Activated CD8-positive, alpha-beta memory T cell treated with anti-CD3 and anti-CD28 coated beads, Interleukin-2, amount 10 ng/mL, durations not matched to agents 7 days and 5 days (primary cell): ENCODE measurements at places on chromosomes 2 and 18.
A peak's percentile ranks its signal among the peaks of the same experiment; 100 is the strongest.

- no peak for DNase-seq
Measured at GRCh38 chr2:128307595-128307994, 11.1 kb downstream of the HS6ST1 start.

DNA sequence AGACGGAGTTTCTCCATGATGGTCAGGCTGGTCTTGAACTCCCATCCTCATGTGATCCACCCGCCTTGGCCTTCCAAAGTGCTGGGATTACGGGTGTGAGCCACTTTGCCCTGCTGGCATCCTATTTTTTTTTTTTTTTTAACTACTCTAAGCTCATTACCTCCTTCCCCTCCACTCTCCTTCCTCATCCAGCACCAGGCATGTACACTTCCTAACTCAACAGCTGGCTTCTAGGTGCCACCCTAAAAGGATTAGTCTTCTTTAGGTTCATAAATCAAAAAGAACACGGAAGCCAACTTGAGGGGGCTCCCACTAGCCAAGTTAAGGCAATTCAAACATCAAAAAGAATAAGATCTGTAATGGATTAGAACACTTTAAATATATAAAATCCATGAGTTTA, 70.6 kb upstream of the TEX51 start:
- no peak for DNase-seq

DNA sequence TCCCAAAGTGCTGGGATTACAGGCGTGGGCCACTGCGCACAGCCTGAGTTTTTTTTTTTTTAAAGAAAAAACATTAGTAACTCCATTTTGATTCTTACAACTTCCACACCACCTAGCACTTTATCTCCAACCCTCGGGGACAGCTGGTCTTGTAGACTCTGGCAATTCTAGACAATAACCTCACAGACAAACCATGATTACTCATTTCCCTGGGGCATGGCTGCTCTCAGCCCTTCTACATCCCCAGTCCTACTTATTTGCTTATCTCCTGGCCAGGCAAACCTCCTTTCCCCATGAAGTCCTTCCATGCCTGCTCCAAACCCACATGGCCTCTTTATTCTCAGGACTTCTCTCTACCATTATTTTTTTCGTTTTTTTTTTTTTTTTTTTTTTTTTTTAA, 91.1 kb downstream of the ACTR3 start:
- no peak for DNase-seq

DNA sequence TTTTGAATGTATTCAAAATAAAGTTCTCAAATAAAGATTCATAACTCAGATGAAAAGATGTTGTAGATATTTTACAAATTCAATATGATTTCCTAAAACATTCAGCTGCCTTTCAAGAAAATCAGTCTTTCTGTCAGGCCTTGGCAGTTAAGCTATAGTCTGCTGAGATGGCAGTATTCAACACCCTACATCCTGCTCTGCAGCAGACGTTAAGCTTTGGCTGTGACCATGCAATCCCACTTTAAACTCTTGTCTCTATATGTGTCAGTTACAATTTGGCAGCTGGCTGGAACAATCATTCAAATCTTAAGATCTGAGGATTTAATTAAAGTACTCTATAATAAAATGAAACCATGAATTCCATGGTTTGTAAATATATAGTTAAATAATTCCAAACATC, 567.3 kb upstream of the ZNF804A start:
- DNase-seq = no peak

- DNase-seq = no peak
Measured at GRCh38 chr2:8230466-8230865, 451.4 kb upstream of the ID2 start.

GRCh38 chr2:119338272-119338671, 28.4 kb downstream of the C2orf76 start:
- no peak for DNase-seq

DNA sequence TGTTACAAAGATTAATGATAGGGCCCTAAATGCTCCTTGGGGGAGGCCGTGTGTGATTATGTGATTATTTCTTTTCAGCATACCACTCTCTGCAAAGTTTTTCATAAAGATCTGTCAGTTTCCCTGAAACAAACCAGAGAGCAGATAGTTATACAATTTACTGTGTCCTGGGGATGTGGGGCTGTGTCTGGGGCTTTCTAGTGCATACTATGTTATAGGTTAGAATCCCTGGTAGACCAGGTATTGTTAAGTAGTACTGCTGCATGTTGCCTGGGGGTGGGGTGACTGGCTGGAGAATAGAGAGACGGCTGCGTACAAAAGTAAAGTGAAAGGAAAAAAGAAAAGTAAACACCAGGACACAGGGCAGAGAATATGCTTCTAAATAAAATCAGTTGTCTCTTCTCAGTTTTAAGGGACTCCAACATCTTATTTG, 3.3 kb upstream of the CCBE1 start:
- no peak for DNase-seq

- DNase-seq = no peak
Measured at GRCh38 chr2:88671786-88672427, 19.6 kb upstream of the RPIA start.

DNA sequence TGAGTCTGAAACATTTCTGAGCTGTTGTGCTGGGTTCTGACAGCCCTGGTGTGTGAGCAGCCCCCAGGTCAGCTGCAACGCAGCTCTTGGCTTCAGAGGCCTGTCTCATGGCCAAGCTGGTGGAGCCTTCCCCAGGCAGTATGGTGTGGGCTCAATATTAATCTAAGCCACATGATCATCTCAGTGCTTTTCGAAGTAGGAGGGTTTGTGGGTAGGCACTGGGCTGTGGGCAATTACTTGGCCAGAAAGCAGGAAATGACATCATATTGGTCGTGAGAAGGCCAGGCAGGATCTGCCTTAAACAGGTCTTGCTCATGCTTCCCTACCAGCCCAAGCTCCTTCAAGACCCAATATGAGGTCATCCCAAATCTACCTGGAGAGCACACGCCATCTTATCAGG, 26.9 kb downstream of the LOXHD1 start:
- DNase-seq = peak; percentile 81

- no peak for DNase-seq
Measured at GRCh38 chr2:190451561-190452176, 43.5 kb downstream of the MFSD6 start.

GRCh38 chr2:51997571-51997970, 965.6 kb upstream of the NRXN1 start:
- no peak for DNase-seq

DNA sequence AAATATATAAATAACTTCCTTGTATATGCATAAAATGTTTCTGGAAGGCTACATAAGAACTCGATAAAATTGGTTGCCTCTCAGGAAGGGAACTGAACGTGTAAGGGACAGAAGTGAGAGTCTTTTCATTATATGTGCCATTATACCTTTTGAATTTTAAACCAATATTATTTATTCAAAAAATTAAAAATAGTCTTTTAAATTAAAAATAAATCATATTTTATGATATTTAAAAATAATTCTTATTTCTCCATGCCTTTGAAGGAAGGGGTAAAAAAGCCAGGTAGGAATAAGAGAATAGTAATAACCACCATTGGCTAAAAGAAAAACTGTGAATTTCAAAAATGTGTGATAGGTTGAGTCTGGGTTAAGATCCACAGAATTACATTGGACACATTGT, 45.7 kb upstream of the C2orf74 start:
- no peak for DNase-seq

- DNase-seq = no peak
Measured at GRCh38 chr2:169013628-169014026, 17.5 kb downstream of the ABCB11 start.

DNA sequence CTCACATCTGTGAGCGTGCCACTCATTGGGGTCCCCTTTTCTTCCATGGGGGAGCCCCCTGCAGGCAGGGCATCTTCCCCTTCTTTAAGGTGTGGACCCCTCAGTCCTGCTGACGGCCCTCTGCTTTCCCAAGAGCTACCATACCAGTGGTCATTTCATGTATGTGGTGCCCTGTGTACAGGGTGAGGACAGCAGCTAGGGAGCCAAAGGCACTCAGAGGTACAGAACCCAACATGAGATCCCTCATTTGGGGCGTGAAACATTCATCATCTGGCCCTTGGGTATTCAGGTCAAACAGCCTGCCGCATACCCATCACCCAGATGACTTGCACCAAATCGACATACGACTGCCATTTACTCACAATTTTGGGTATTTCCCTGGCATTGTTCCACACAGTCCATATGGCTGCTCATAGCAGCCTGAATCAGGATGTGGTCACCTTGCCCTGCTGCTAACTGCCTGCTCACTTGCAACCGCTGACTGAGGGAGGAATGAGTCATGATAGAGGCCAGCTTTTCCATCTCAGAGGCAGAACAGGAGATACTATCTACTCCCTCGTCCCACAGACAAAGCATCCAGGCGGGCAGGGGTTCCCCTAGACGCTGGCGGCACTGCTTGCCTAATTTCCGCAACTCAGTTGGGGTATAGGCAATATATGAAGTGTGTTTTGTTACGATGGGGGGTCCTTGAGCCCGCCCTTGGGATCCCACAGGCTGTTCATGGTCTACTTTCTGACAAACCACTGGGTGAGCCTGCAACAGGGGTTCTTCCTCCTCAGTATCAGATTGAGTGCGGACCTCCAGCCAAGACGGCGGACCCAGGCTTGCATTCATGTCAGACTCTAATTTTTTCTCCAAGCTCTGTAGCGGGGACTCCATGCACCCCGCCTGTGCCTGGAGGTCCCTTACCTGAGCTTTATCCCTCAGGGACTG, 228.6 kb downstream of the SATB2 start:
- peak; percentile 64 for DNase-seq

DNA sequence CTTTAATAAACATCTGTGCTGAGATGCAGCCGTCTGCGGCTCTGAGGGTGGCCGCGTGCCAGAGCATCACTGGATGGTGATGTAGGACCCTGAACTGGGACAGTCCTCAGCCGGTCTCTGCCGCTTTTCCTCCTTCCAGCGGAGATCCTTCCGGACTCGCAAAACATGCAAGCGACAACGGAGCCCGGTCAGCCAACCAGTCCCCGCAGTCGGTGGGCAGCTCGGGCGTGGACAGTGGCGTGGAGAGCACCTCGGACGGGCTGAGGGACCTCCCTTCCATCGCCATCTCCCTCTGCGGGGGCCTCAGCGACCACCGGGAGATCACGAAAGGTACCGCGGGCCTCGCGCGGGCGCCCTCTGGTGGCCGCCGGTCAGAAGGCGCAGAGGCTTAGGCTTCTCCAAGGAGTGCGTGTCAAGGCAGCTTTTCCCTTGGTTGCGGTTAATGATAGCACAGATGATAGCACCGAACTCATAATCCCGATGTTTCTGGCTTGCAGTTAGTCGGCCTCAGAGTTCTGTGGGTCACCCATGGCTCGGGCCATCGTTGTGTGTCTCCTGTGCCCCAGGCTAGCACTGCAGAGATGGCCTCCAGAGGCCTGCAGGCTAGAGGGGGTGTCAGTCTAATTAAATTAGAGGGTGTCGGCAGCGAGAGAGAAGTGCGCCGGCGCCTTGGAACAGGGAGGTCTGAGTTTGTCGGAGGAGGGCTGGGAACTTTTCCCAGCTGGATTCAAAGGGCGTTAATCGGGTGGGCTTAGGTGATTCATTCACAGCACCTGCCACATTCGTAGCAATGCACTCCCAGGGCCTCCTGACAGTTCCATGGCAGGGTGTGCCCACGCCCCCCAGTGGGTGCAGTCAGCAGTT, 38.5 kb downstream of the LPIN1 start:
- DNase-seq = peak; percentile 49

GRCh38 chr2:208654056-208654455, 247.5 kb downstream of the PTH2R start:
- DNase-seq = no peak

DNA sequence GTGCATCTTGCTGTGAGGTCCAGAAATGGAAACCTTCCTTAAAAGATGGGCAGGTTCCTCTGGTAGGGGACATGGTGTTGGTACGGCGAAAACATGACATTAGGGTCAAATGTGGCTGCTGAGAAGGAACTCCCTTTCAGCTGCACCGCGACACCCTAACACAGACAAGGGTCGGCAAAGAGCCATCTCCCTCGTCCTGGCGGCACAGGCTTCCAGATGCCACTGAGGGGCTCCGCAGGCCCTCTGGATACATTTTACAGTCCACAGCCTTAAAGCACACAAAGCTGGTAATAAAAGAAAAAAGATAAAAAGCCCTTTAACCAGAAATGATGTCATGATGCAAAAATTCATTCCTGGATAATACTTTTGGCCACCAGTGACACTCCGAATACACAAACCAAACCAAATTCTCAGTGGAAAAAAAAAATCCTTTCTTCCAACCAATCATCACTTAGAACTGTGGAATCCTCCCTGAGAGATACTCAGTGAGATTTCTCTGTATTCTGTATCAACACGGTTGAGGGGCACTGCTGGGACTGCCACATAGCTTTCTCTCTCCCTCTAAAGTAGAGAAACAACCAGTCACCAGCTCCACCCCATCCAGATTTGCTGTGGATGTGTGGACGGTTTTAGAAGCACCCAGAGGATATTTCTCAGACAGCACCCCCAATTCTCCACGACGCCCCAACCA, 174.8 kb downstream of the HDAC4 start:
- DNase-seq = no peak

GRCh38 chr2:150358468-150358807, 129.0 kb downstream of the RND3 start:
- DNase-seq = no peak

DNA sequence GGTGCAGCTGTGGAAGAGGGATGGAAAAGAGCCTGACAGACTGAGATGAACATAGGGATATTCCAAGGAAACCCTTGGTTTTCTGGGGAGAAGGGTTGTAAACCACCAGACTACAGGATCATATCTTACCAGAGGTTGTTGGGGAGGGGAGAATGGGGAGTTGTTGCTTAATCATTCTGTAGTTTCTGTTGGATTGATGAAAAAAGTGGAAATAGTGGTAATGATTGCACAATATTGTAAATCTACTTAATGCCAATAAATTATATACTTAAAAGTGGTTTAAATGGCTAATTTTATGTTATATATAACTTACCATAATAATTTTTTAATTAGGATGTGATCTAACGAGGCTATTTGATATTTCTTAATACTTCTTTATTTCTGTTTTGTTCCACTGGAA, 800.9 kb downstream of the BCL11A start:
- no peak for DNase-seq

DNA sequence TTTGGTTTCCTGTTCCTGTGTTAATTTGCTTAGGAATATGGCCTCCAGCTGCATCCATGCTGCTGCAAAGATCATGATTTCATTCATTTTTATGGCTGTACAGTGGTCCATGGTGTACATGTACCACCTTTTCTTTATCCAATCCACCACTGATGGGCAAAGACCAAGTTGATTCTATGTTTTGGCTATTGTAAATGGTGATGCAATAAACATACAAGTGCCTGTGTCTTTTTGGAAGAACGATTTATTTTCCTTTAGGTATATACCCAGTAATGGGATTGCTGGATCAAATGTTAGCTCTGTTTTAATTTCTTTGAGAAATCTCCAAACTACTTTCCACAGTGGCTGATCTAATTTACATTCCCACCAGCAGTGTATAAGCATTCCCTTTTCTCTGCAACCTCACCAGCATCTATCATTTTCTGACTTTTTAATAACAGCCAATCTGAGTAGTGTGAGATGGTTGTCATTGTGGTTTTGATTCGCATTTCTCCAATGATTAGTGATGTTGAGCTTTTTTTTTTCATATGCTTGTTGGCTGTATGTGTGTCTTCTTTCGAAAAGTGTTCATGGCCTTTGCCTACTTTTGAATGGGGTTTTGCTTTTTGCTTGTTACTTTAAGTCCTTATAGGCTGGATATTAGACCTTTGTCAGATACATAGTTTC, 19.4 kb downstream of the EXOC6B start:
- DNase-seq = no peak
